ENCODE measurements at places on chromosomes 12 and 14.

- no peak for DNase-seq
Measured at GRCh38 chr12:78343657-78344056, 513.0 kb downstream of the NAV3 start.

DNA sequence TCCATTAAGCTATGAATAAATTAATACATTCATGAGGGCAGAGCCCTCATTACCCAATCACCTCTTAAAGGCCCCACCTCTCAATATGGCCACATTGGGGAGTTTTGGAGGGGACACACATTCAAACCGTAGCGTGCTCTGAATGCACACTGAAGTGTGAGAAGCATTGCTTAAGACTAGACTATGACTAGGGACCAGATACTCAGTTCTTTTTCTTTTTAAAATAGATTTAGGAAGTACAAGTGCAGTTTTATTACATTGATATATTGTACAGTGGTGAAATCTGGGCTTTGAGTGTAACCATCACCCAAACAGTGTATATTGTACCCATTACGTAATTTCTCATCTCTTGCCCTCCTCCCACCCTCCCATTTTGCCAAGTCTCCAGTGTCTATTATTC lies 21.0 kb upstream of the JDP2 start:
- no peak for DNase-seq

GRCh38 chr14:43535231-43535838 lies 971.7 kb downstream of the FSCB start:
- DNase-seq, result no peak

DNA sequence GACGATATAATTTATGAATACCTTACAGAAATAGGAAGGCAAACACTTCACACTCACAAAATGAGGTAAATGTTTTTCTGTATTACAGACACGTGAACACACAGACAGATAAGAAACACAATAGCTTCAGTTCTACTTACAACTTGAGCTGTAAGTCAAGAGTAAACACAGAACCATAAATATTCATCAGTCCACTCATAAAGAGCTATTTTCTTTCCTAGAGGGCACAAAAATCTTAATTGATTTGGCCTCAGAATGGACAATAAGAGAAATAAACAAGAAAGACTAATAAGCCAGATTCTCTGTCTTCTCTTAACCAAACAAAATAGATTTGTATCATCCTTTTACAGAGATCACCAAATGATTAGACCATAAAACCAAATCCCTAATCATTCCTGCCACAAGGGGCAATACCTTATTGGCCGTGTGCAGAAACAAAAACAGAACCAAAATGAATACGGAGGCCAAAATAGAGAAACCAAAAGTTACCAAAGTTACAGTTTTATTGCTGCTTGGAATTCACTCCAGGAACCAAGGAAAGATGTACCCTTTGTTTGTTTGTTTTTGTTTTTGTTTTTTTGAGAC lies 38.1 kb upstream of the GARIN2 start:
- DNase-seq, result no peak

DNA sequence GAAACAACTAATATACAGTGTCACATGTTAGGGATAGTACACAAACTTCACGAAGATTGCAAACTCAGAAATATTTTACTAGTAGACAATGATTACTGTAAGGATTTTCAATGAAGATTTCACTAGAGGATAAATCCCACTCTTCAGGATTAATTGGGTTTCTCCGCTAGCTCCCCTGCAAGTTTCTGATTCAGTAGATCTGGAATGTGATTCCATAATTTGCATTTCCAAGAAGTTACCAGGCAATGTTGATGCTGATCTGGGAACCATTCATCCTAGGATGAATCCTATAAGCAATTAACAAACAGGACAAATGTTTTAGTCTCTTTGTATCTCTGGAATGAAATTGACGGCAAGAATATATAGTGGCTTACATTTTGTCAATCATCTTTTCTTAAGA lies 272.4 kb downstream of the ALX1 start:
- DNase-seq, result no peak

- DNase-seq, result no peak
Measured at GRCh38 chr12:25051656-25052195, 102.8 kb upstream of the BCAT1 start.
